ENCODE measurements at places on chromosomes 4 and X.

DNA sequence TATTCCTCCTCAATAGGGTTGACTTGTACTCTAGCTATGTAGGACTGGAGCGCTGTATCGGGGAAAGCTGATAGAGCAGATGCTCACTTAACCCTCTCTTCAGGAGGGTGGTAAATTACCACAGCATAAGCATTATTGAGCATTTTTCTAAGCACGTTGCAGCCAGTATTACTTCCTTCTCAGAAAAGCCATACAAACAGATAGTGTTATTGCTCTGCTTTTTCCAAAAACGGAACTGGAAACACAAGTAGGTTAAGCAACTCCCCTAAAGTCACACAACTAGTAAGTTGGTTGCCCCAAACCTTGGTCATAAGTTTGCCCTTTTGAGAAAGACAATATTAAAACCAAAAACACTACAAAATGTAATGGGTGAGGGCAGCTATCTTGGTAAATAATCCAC, 73.9 kb downstream of the REELD1 start:
- DNase-seq: no peak

DNA sequence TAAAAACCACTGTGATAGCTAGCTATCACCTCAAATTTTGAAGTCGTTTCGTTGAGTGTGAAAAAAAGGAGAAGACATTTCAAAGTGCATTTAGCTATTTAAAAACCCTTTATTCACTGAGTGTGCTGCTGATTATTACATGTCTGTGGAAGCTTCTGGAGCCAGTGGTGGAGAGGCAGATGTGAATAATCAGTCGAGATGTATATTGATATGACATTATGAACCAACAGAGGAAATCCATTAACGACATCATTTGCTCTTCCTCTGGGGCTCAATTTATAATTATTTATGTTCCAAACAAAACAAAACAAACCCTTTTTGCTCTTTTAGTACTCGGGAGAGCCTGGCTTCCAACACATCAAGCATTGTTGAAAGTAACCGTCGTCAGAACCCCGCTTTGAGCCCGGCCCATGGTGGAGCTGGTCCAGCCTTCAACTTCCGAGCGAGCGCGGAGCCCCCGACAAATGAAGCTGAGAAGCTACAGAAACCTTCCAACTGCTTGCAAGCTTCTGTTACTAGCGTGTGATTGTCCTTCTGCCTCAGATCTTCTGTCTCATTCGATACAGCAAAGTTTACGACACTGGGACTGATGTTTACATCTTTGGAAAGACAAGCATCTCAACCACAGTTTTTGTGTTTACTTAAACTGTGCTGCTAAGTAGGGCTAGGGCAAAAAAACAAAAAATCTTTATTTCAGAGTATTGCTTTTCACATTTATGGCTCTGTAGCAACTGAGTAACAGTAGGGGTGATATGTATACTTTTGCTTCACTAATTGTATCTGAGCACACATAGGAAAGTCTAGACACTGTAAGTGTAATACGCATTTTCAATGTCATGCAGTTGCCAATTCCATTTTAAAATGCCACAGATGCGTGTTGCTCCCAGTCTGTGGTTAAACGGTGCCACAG, 111.9 kb downstream of the STOX2 start:
- DNase-seq: no peak

GRCh38 chr4:153616006-153616555, 68.0 kb upstream of the TLR2 start:
- DNase-seq: no peak

GRCh38 chr4:161900110-161900509, 263.7 kb downstream of the FSTL5 start:
- no peak for DNase-seq

GRCh38 chrX:129606918-129607317, 47.8 kb downstream of the APLN start:
- DNase-seq: no peak

Measured in iPS DF 6.9 (cell line).